ENCODE measurements at places on chromosomes 6 and 20.

DNA sequence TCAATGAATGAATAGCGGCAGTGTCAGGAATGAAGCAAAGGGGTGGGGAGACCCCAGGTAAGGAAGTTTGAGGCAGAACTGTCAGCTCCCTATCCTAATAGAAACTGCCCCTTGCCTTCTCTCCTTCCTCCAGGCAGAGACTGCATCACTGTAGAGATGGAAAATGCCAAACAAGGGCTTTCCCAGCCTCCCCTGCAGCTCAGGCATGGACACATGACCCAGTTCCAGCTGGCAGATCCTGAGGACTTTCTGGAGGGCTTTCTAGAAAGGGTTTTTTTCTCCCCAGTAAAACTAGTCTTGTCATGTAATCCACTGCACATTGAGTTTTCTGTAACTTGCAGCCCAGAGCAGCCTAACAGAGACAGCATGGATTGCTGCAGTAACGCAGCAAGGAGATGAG lies 17.9 kb upstream of the PNPLA1 start:
- DNase-seq = no peak

DNA sequence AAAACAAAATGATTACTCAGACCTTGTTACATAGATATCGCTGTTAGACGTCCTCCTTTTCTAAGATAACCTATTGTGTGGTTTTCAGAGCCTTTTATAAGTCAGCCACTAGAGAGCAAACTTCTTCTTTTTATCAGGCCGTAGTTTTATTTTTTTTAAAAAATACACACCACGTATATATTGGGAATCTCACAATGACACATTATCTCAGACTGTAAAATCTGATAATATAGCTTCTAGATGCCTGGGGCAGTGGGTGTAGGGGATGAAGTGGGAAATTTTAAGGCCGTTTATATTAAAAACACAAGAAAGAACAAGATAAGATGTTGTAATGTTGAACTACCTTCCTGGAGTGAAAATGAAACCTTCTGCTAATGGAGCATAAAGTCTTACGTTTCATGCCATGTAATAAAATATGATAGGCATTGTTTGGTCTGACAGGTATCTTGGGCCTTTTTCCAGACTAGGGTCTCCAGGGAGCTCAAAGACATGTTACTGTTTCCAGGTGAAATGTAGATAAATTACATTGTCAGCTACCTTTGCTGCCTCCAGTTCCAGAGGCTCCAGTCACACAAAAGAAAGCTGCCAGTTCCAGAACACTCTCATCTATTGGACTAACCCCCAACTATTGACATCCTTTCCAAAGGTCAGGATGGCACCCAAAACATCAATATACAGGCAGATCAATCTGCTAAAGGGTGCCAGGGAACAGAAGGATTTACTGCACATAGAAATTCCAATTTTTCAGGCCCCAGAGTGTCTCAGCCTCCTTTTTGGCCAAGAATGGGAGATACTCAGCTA lies 130.2 kb upstream of the AKIRIN2 start:
- no peak for DNase-seq

- no peak for DNase-seq
Measured at GRCh38 chr6:159360306-159360705, 191.1 kb downstream of the FNDC1 start.

DNA sequence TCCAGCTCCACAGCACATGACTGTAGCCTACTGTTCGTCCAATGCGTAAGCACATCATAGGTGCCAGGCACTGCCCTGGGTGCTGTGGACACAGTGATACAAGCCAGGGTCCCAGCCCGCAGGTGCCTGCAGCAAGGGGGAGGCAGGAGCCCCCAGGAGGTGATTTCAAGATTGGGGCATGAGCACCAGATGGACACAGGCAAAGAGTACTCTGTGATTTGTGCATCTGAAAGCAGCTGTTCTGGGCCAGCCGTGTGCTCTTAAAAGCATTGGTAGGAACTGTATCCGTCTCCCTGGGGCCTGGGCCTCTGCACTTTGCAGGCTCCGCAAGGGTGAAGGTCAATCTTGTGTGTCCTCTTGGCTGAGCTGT lies 149.8 kb downstream of the SYCP2 start:
- no peak for DNase-seq

DNA sequence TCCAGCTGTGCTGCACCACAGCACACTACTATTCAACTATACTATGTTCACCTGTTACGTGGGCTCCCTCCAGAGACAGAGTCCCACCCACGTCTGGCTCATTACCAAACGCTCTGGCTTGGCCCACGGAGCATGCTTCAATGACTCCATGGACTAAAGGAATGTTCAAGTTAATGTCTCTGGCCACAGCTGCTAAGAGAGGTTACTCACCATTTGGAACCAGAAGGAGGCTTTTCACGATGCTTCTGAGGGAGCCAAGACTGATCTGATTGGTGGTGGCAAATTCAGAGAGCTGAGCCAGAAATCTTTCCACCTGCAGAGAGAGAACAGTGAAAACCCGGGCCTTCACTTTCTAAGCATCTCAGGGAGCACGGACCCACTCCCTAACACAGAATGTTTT lies 15.6 kb downstream of the COMMD7 start:
- DNase-seq = no peak

DNA sequence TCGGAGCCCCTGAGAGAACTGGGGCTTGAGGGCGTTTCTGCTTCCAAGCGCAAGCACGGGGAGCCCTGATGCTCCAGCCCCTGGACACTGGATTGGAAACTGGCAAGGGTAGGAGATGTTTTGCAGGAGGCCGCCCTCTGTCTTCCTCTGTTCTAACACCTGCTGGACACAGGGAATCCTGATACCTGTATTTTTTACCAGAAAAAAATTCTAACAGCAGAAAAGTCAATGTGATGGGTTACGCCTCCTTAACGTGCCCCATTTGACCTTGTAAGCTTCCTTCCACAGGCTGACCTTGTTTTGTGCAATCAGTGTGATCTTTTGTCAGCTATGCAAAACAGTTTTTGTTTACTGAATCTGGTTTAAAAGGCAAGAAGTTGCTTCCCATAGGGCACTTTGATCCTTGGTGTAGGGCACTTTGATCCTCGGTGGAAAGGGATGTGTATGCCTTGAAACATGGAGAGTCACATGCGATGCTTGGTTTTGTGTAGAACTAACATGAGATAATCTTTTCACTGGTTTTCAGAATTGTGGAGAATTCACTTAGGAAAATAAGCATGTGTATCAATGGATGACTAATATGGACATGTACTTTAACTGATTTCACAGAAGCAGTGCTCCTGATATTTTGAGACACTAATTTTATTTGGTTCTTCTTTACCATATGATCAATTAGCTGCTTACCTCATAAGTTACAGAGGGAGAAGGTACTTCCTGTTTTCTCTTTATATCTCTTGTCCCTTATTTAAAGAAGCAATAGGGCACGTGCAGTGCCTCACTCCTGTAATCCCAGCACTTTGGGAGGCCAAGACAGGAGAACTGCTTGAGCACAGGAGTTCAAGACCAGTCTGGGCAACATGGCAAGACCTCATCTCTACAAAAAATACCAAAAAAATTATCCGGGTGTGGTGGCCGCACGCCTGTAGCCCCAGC lies 59.9 kb upstream of the MAP3K4 start:
- DNase-seq = no peak

DNA sequence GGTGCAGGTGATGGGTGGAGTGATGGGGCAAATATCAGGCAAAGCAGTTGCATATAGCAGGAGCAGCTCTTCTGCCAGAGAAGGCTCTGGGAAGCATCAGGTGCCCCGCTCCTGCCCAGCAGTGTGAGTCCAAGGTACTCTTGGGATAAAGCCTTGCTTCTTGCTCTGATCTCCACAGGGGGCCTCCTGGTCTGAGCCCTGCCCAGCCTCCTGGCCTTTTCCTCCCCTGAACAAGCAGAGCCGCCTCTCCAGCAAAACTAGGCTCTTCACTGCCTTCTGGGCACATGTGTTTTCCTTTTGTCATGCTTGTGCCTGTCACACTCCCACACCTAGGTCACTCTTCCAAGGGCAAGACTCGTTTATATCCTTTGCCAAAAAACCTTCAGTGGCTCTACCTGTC lies 34.3 kb downstream of the SIRPA start:
- DNase-seq = no peak

GRCh38 chr6:37608587-37608986 lies 89.1 kb downstream of the MDGA1 start:
- no peak for DNase-seq

GRCh38 chr20:32441638-32442037 lies 83.5 kb downstream of the ASXL1 start:
- no peak for DNase-seq

GRCh38 chr6:7252390-7252789 lies 60.6 kb downstream of the SSR1 start:
- DNase-seq = no peak

GRCh38 chr6:167111597-167111996 lies 11.3 kb upstream of the CCR6 start:
- no peak for DNase-seq

DNA sequence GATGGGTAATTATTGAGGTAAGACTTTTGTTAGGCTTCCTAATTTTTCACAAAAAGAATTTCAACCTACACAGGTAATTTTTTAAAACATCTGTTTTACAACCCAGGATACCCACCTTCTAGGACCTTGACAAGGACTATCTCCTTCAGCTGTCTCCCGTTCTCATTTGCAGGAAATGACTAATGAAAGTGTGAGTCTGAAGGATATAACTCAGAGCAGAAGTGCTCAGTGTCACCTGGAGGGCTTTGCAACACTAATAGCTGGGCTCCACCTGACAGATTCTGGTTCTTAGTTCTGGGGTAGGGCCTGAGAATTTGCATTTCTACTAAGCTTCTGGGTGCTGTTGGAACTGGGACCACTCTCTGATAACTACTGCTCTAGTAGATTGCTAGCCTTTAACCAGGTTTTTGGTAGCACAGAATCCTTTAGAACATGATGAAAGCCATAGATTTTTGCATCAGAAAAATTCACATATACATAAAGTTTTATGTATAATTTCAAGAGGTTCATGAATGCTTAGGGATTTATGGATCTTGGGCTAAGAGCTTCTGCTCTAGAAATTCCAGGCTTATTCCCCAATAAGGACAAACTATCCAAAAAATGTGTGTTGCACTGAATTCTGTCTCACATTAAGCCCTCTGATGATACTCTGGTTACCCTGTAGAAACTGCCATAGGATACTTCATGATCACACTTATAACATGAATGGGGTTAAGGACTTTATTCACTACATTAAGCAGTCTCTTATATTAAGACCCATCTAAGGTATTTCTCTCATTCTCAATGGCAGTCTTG lies 30.3 kb downstream of the AK9 start:
- DNase-seq = no peak

GRCh38 chr6:8536122-8536521 lies 100.8 kb upstream of the SLC35B3 start:
- no peak for DNase-seq

DNA sequence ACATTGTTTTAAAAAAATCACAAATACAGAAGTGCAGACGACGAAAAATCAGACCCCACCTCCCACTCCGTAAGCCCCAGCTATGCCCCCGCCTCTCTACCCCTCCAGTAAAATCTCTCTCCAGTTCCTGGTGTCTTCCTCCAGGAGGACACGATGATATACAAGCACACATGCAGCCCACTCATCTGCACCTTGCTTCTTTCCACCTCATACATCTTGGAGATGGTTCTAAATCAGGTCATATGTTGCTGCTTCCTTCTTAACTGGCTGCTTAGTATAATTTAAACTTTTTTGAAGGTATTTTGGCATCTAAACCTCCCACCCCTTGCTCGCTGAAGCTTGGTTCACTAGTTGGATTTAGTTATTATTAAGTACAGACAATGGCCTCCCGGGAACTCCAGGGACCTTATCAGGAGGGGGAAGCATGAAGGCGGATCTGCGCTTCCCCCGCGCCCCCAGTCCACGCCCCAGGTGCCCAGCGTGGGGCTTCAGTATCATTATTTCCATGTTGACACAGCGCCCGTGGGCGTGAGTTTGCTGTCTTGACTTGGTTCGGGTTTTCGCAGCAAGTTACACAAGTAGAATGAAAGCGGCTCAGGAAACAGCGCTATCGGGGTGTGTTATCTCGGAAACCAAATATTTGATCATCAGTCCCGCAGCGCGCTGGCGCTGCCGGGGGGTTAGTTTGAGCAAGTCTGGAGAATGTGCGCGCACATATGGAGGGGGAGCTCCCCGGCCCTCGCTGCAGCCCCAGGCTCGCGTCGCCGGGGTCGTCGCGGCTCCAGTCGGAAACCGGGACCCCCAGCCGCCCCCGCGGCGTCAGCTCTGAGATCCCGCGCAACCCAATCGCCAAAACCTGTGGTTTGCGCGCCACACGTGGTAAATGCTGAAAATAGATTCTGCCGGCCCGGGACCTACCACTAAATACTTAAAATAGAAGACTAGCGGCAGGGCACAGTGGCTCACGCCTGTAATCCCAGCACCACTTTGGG lies 2.3 kb downstream of the BMP7 start:
- DNase-seq = no peak

DNA sequence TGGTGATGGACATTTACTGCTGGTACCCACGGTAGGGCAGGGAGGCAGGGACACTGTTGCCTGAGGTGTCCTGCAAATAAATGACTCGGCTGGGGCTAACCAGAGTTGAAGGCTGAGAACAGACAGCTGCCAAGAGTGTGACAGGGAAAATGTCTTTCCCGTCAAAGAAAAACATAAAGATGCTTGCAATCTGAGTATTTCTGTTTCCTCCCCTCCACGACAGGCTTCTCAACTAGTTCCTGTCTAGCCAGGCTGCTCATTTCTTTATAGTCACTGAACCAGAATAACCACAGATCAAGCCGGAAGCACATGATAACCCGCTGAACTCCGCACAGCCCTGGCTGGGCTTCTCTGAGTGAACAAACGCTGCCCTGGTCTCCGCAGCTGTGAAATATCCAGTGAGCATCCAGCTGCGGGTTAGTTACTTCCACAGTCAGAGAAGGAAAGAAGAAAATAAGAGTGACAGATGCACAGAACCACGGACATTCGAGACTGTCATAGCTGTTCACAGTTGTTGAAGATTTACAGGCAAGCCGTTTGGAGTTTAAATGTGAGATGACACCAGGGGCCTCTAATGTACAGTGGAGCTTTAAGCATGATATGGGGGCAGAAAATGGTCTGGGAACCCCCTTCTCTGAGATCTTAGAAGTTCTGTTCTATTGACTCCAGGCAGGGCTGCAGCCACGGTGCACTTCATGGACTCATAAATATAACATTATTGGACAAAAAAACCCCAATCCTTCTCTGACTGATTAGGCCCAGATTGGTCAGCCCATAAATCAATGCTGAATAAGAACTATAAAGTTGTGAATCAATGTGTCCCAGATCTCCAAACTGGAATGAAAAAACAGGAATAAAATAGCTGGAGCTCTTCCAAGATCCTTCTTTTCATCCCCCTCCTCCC lies 299.9 kb upstream of the SUPT3H start:
- DNase-seq = no peak

DNA sequence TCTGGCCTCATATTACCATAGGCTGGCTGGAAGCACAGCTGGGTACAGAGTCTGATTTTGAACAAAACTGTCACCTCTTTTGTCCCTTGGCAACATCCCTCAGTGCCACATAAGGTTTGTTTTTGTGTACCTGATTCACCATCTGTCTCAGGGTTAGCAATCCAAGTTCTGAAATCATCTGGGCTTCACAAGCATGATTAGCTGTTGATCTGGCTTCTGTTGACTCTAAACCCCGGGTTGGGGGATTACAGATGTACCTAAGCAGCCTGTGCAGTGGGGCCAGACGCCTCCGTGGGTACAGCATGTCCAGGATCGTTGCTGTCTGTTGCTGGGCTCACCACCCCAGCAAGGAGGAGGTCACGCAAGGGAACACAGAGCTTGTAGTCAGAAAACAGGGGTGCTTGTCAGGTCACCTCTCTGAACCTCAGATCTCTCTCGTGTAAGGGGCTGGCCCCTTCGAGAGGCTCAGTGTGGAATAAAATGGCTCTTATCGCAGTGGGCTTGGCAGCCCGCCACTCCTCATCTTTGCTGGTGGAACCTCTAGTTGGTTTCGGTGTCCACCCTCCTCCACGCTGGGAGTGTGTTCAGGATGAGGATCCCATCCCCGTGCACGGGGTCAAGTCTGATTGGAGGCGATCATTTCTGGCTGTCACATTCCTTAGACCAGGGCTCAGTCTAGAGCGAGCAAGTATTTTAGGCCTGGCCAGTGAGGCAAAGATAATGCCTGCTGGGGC lies 39.2 kb upstream of the ZNF831 start:
- DNase-seq = no peak
